ENCODE measurements at places on chromosomes 7 and 10.

DNA sequence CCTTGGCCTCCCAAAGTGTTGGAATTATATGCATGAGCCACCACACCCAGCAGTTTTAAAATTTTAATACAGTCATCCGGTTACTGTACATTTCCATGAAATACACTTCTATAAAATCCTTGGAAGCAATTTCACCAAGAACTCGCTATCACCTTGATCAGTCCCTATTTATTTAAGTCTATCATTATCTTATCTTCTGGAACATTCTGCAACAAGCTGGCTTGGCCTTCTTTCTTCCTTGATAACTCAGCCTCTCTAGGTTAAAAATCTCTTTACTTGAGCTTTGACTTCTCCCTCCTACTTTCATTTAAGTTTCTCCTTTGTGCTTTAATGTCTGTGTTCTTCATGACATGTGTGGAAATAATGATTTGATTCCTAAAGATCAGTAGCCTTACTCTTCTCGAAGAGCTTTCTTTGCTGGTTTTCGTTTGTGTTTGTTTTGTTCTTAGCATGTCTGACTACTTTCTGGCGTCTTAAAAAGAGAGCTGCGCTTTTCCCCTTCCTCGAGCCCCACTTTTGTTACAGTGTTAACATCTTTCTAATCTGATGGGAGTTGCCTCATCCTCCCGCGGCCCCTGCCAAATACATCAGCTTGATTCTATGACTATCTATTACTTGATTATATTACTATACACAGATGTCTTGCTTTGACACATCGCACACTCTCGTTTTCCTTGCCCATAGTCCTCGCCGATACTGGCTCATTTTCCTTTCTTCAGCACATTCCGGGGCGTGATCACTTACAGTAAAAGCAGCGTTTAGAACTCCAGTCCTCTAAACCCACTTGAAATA, 11.1 kb upstream of the CALML5 start:
- no peak for DNase-seq

GRCh38 chr10:77282163-77282562, 355.4 kb downstream of the KCNMA1 start:
- no peak for DNase-seq

DNA sequence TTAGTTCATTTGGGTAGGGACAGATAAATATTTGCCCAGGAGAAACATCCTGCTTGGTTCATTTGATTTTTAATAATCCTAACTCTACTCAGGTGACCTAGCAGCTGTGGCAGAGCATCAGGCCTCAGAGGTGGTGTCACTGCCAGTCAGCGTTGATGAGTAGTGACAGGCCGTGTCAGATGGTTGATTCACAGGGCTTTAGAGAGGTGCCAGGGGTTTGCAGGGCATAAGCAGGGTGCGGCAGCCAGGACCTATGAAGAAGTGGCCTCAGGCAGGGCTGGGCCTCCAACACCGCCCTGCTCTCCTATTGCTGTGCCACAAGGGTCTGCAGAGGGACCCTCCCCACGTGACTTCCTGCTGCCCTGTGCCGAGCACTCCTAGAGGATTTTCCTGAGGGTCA, 128.1 kb downstream of the HECW1 start:
- DNase-seq: no peak

- no peak for DNase-seq
Observed at GRCh38 chr7:138417078-138417700, 42.9 kb upstream of the TRIM24 start.

DNA sequence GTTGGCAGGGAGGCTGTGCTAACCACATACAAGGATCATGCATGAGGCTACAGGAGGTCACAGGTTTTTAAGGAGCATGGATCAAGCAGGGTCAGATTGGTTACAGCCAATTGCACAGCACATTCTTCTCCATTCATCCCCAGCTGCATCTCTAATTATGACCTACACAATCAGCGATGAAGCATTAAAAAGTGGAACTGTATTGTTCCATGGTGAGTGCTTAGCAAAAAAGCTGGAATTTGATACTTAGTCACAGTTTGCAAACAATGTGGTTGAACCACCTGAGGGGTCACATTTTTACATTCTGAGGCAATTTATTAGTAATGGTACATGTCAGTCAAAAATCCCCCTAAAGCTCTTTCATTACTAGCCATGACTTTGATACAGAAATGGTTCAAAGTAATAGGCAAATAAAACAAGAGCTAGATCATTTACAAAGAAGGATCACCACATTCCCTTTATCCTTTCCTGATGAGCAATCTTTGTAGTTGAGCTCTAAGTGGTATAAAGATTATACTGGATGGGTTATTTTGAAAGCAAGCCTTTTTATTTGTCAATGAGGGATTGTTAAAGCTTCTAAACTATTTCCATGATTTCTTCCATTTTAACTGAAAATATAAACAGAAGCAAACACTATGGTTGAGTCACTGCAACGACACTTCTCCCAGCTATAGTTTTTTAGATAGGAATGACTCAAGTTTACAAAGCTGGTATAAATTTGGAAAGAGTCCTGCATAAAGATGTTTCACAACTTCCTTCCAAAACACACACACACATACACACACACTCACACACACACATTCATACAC, 217.8 kb upstream of the SEMA3A start:
- no peak for DNase-seq

DNA sequence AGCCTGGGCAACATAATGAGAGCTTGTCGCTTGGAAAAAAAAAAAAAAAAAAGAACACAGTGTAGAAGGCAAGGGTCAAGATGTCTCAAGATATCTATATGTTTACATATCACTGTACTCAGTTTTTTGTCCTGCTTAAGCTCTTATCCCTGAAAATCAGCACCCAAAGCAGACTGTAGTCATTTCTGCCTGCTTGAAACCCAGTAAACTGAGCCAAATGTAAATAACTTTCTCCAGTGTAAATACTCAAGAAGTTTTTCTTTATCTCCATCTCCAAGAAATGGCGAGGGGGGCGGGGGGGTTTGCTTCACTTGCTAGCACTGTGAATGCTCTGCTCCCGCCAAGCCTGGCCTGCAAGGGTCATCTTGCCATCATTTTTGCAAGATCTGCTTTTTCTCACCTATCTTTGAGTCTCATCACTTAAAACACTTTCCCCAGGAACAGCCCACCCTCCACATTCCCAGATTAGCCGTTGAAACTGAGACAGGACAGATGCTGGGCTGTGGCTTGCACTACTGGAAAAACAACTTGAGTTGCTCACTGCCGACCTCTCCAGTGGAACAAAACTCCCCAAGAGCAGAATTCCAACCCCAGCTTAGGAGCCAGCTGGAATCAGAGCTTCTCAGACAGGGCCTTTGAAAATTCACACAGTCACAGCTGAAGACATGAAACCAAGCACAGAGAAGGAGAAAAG, 54.6 kb downstream of the AFAP1L2 start:
- DNase-seq: no peak

GRCh38 chr7:157528785-157529341, 192.1 kb downstream of the DNAJB6 start:
- DNase-seq: no peak

- DNase-seq: no peak
Observed at GRCh38 chr7:16904076-16904475, 22.3 kb upstream of the AGR3 start.

DNA sequence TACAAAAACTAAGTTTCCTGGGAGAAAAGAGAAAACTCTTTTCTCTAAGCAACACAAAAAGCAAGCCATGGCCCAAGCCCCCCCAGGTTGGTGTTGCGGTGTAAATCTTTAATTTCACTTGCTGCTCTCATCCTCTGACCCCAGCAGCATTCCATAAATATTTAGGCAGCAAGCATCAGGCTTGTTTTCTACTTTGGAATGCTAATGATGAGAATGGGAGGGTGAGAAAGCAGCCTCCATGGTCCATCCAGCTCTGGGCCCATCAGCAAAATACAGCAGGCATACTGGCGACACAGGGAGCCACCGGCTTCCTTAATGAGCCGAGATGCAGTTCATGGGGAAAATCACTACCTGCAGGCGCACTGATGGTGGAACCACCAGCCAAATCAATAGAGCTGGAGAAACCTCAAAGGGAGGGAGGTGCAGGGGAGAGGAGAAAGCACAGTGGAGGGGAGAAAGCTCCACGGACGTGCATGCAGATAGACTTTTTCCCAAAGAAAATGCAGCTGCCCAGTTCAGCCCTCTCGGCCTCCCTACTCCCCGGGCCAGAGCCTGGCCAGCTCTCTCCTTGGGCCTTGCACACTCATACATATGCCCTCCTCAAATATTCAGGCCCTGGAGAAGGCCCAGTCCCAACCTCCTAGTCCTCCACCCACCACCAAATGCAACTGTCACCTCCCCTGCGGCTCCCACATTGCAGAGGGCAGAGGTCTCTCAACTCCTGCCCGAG, 131.9 kb downstream of the GRID1 start:
- DNase-seq: no peak
